Stimulated activated CD8-positive, alpha-beta memory T cell treated with anti-CD3 and anti-CD28 coated beads, Interleukin-15, amount 100 ng/mL, for 4 hours (primary cell): ENCODE measurements at places on chromosomes 4 and X.

DNA sequence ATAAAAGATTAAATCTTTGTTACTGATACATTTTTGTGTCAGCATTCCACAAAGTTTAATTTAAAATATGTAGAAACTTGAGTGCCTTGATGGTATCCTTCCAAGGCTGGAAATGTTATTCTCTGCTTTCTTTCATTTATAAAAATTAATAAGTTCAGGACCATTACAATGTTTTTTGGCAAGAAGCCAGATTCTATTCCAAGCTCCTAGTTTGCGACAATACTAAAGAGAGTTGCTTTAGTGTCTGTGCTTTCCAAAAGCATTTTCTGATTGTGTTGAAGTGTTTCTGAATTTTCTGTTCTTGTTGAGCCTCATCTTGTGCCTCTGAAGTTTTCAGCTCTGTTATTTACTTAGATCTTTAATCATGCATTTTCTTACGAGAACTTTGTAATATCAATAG lies 516.2 kb downstream of the KCTD8 start:
- no peak for DNase-seq

GRCh38 chr4:73098016-73098415 lies 28.5 kb upstream of the COX18 start:
- DNase-seq, result no peak

DNA sequence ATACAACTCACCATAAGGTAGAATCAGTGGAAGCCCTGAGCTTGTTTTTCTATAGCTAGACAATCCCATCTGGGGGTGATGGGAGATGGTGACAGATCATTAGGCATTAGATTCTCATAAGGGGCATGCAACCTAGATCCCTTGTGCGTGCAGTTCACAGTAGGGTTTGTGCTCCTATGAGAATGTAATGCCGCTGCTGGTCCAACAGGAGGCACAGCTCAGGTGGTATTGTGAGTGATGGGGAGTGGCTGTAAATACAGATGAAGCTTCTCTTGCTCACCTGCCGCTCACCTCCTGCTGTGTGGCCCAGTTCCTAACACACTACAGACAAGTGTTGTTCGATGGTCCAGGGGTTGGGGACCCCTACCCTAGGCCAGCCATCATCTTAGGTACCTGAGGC lies 5.9 kb upstream of the GATB start:
- DNase-seq, result no peak

- no peak for DNase-seq
Measured at GRCh38 chr4:179163147-179163546, 1720.9 kb upstream of the AGA start.

GRCh38 chrX:25343060-25343459 lies 327.3 kb upstream of the ARX start:
- DNase-seq, result no peak
